NAMALWA (cell line): ENCODE measurements at places on chromosomes 11 and 22.
A peak's percentile ranks its signal among the peaks of the same experiment; 100 is the strongest.

DNA sequence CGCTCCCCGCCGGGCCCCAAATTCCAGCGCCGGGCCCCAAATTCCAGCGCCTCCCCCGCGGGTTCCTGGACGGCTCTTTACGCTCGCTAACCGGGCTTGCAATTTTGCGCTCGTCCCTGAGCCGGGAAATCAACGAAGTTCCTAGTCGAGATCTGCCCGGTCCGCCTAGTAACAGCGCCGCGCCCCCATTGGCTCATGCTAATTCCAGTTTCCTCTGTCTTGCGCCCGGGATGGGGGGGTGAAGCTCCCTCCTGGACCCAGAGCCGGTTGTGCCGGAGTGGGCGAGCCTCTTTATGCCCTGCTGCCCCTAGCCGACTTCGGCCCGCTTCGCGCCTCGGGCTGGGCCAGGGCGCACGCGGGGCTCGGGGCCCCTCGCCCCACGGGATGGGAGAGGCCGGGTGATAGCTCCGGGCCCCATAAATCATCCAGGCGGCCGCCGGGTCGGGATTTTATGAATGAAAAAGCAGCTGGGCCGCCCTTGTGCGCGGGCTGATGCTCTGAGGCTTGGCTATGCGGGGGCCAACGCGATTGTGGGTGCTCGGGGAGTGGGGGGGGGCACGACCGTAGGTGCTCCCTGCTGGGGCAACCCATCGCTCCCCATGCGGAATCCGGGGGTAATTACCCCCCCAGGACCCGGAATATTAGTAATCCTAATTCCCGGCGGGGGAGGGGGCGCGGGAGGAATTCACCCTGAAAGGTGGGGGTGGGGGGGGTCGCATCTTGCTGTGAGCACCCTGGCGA lies 1.8 kb upstream of the CCND1 start:
- no peak for DNase-seq

- no peak for DNase-seq
These were observed 380.6 kb downstream of the CTTN start for GRCh38 chr11:70778883-70779282.

DNA sequence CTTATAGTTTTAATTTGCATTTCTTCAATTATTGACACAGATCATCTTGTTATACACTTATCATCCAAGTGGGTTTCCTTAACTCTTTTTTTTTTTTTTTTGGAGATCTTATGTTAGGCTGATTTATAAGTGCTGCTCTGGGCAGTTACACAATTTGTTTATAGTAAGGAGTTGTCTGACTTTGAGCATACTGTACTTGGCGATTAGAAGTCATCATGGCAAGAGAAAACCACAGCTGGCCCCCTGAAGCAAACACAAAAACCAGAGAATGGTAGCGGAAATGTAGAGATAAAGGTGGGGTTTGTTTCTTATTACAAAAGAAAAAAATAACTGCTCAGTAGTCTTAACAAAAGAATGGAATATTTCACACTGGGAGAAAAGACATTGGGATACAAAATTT lies 292.6 kb downstream of the SWAP70 start:
- DNase-seq: no peak

DNA sequence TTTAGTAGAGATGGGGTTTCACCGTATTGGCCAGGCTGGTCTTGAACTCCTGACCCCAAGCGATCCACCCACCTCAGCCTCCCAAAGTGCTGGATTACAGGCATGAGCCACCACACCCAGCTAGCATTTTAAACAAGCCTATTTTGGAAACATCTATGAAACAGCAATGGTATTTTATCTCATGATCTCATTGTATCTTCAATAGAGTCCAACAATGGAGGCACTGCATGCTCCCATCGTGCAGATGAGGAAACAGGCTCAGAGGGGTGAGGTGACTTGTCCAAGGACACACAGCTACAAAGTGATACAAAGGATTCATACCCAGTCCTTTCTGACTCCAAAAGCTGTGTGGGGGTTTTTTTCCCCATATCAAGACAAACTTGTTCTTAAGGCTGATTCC lies 39.0 kb upstream of the RTL6 start:
- no peak for DNase-seq

- DNase-seq: peak; percentile 15
These were observed 116.7 kb upstream of the LARGE1 start for GRCh38 chr22:34036931-34037330.

DNA sequence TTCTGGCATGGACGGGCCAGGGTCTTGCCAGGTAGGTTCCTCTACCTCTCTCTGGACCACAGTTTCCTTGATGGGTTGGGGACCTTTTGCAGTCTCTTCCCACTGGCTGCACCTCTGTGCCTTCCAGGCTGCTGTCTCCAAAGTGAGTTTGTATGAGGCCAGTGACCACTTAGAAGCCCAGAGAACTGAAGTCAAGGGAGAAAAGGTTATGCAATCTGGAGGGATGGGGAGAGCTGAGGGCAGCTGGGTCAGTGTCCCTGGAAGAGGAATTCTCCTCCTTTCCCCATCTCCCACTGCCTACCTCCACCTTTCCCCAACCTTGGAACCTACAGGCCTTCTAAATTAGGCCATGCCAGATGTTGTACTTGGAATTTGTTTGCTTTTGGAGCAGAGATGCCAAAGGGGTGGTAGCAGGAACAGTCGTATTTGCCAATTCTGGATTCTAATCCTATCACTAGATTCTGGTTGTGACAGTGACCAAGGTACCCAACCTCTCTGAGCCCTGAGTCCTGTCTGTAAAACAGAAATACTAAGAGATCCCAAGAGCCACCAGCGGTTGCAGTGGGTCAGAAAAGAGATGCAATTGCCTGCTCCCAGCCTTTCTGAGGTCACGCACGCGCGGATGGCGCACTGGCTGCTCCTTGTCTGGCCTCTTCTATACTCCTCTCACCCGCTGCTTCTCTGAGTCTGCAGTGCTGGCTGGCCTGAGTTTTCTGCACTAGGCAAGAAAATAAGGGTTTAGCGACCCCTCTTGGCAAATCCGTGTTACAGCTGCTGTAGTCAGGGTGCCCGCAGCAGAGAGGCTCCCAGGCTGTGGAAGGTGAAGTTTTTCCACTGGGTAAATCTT lies 10.7 kb upstream of the ACCSL start:
- DNase-seq: peak; percentile 79

DNA sequence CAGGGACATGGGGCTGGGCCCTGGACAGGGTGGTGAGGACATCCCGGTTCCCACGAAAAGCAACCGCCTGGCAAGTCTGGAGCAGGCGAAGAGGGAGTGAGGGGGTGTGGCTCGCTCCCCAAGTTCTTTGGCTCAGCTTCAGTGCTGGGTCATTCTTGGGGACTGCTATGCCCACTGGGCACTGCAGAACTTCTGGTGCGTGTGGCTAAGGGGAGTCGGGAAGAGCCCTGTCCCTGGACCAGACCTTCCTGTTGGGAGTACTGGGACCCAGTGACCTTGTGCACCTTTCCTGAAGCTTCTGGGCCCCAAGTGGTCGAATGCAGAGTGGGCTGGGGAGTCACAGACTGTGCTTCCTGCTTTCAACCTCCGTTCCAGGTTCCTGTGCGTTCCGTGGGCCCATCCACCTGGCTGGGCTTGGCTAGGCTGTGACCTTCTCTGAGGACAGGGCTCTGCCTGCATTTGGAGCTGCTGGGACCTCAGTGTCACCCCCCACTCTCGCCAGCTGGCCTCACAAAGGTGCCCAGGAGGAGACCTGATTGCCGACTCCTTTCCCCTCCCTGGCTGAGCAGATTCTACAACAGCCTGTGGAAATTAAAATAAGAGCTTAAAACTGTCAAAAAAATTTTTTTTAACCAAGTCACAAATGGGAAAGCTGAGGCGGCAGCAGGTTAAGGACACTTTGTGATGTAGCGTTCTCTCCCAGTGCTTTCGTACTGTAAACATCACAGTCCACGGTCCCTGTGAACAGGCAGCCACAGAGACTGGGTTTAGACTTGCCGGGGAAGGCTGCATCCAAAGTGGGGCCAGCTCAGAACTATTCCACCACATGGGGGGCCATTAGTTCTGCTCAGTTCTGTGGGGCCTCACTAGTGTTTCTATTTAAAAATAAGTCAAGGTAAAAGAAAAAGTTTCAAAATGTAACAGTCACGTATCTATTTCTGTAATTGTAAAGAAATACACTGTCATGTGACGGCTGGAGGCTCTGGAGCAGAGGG lies 63.8 kb upstream of the WNT7B start:
- no peak for DNase-seq

DNA sequence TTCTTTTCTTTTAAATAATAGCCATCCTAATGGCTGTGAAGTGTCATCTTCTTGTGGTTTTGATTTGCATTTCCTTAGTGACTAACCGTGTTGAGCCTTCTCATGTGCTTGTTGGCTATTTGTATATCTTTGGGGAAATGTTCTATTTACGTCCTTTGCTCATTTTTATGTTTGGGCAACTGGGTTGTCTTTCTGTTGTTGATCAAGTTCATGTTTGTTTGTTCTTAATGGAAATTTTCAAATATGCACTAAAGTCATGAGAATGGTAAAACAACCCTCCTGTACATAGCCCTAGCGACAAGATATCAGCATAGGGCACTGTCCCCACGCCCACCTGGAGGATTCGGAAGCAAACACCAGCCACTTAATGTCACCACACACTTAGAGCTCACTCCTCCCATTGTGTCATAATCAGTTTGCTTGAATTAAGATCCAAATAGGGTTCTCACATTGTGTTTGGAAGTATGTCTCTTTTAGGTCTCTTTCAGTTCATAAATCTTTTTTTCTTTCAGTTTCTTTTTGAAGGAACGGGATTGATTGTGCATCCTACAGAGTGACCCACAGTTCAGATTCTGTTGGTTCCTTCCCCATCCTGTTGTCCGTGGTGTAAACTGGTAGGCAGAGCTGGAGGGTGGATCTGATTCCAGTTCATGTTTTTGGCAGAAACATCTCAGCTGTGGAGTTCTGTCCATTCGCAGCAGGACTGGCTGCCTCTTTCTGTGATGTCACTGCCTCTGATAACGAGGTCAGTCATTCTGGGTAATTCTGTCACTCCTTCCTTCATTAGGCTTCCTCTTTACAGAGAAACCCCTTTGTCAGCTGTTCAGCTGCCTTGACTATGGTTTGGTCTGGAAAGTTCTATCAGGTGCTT lies 26.4 kb upstream of the ADORA2A start:
- DNase-seq: peak; percentile 85

DNA sequence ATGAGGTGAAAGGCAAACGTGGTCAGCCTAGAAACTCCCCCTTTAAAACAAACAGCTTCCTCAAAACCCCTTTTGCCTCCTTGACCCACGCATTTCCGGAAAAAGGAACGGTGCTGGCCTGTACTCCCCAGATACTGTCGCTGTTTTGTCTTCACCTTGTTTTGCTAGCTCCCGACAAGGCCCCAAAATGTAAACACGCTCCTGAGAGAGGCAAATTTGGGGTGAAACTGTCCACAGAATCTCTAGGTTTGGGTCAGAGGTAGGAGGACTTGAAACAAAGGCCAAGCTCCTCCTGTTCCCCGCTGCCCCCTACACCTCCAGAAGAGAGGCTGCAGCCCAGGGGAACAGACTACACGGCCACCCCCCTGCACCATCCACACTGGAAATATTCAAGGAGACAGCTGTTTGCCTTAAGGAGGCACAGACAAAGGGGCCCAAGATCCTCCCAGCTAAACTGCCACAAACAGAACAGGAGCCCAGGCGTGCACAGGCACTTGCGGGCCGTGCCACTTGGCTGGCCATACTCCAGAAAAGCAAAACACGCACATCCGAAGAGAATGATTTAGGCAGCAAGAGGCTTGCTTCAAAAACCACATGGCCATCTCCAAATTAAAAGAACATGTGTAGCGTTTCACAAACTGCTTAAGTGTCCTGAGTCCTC lies 160.5 kb upstream of the GRK3 start:
- peak; percentile 29 for DNase-seq

DNA sequence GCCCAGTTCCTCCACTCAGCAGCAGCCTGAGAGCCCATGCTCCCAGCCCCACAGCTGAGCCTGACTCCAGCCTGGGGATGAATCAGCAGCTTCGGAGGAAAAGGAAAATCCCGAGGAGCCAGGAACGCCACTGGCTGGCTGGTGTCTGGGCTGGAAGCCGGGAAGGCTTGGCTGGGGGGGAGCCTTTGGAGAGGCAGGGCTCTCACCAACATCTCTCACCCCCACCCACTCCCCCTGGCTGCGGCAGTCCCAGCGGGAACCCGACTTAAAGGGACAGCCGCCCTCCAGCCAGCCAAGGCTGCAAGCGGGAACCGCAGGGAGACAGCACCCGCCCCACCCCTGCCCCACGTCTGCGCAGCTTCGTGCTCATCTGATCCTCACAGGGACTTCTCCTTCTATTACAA lies 28.4 kb downstream of the KIAA0930 start:
- DNase-seq: no peak

DNA sequence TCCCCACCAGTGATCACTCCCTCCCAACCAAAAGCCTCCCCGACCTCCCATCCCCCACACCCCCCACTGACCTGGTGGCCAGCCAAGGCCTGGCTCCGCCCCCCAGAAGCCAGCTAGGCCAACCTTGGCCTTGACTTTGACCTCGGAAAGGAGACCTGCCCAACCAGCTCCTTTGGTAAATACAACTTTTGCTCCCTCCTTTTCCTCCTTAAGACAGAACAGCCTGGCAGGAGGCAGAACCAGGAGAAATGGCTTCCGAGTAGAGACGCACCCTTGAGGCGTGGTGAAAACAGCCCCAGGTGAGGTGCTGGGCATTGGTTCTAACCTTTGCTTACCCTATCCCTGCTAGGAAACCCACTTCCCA lies 27.0 kb downstream of the PLEKHA7 start:
- no peak for DNase-seq

DNA sequence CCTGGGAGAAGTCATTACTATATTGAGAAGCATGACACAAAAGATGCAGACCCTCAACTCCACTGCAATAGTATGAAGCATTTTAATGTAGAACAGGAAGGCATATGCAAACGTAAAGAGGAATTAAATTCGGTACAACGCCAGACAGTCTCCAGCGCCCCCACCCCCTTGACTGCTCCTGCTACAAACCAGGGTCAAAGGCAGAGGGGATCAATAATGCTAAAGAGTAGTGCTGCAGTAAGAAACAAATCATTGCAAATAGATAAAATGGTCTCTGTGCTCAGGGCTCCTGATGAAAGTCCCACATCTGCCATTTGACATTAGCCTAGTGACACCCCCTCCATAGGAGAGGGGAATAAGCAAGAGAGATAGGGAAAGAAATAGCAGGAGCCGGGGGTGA lies 164.9 kb upstream of the BLID start:
- DNase-seq: no peak

DNA sequence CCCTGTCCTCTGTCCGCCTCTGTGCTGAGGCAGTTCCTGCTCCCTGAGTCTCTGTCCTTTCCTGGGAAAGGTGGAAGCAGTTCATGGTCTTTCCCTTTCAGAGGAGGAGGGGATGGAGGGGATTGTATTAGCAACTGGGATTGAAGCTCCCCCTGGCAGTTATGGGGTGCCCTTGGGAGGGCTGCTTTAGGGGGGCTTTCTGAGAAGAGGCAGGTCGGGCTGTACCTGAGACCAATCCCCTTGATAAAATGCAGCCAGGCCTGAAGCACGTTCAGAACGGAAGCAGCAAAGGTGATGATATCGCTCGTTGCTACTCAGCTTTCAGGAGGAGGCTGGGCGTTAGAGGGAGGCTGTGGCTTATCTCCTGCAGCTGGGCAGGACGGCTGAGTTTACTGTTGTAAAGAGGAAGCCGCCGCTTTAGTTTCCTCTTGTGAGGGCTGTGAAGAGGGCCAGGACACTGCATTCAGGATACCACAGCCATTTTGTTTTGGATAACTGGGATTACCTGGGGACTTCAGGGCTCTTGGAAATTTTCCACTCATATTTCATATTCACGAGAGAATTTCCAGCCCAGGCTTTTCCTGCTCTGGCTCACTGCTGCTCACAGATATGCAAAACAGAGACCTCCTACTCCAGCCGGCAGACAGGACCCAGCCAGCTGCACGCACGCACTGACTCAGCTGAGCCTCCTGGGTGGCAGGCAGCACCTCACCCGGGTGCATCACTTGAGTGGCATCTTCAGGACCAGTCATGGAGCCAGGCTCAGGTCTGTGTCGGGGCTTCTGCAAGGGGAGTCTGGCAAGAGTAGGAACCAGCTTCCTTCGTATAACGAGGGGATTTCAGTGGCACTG lies 798 bp downstream of the AMPD3 start:
- DNase-seq: peak; percentile 91
